ENCODE measurements at places on chromosomes 5 and 9. TPM values are rescaled to one million over a fixed set of nuclear protein-coding genes. Genes with fewer than 3 reads are reported as not detected.

Gene CCDC152
- total RNA-seq = 5.2 TPM

Gene C9orf50
- total RNA-seq = 2.2 TPM

Gene SCGB3A2
- total RNA-seq = 1.0 TPM

Gene PTGER4
- 17.1 TPM for total RNA-seq

Gene SLC46A2
- total RNA-seq = 0.27 TPM

Gene PCDHA1
- total RNA-seq = not detected

Gene C1QTNF2
- total RNA-seq = 4.9 TPM

Gene CATSPER3
- 0.80 TPM for total RNA-seq
